ENCODE measurements at places on chromosomes 4 and X. TPM values are rescaled to one million over a fixed set of nuclear protein-coding genes. Genes with fewer than 3 reads are reported as not detected.

The ALPK1 gene
- 11.8 TPM for polyA plus RNA-seq

The GLRA2 gene
- not detected for polyA plus RNA-seq

The APELA gene
- not detected for polyA plus RNA-seq

The BEND2 gene
- polyA plus RNA-seq, result not detected

The SMARCA1 gene
- polyA plus RNA-seq, result 30.0 TPM

The STARD8 gene
- 12.4 TPM for polyA plus RNA-seq

The RBM46 gene
- polyA plus RNA-seq, result not detected

The RAB39B gene
- 0.29 TPM for polyA plus RNA-seq

DNA sequence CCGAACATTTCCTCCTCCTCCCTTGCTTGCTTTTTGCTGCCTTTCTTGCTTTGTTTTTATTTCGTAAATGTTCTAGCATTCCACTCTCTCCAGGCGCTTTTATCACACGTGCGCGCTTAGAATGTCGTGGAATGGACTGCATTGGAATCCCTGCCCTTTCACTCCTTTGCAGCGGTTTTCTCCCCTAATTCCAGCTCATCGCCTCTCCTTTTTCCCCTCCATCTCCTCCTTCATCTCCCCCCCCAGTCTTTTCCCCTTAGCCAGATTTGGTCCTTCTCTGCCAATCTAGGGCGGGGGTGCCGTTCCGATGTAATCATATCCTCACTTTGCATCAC lies 579 bp downstream of the OGT start:
- DNase-seq, result no peak

DNA sequence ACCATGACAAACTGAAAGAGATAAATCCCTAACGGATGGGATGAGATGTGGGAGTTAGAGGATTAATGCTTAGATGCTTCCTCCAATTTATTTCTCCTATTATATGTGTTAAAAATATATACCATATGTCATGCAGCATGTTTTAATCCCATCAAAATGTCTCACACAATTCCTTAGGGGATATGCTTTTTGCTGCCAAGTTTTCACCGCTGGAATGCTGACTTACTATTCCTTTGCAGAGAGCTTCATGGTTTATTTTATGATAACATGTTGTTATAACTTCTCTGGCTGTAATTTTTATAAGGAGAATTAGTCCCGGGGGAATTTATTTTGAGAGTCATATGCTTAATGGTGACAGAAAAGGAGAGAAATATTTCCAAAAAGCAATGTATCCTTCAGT lies 670.3 kb downstream of the IL1RAPL1 start:
- no peak for DNase-seq

DNA sequence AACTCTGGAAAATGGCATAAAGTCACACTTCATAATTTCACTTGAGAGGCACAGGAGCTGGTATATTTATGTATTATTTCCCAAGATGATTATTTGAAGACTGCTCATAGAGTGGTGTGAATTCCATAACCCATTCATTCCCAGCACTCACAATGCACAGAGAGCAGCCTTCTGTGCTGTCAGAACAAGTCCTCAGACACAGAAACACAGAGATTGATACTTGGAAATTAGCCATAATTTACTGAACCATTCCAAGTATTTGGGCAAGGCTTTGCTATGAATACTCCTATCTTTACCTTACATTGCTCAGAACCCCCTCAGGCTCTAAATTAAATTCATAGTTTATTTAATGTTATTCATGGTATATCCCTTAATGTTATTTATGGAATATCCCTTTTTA lies 53.6 kb downstream of the PABPC4L start:
- no peak for DNase-seq

GRCh38 chr4:111788099-111788498 lies 357.2 kb upstream of the FAM241A start:
- no peak for DNase-seq

DNA sequence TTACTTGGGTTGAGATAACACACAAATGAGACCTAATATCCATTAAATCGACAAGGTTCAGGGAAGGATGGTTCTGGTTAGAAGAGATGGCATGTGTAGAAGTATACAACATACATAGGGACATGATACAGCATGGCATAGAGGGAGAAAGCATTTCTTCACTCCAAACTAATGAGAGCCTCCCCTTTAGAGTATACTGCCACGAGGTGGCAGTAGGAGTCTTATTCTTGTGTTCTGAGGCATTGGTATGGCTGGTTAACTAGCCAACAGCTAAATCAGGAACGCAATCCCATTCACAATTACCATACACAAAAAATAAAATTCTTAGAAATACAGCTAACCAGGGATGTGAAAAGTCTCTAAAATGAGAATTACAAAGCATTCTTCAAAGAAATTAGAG lies 29.1 kb upstream of the TRO start:
- DNase-seq, result no peak

GRCh38 chr4:24212642-24213041 lies 322.8 kb upstream of the PPARGC1A start:
- no peak for DNase-seq

DNA sequence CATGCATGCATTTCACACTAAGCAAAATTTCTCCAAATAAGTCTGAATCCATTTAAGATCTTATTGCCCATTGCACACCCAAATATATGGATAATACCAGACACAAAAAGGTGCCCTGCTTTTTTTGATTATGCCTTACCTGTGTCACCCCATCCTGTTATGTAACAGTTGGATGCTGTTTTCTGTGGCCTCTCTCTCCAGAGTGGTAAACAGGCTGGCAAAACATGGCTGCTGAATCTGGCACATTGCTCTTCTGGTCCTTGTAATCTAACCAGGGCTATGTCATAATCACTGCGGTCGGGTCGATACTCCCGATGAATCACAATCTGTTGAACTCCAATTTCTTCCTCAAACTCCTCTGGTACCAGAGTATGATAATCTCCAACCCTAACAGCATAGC lies 70.1 kb downstream of the PRSS12 start:
- DNase-seq, result no peak

DNA sequence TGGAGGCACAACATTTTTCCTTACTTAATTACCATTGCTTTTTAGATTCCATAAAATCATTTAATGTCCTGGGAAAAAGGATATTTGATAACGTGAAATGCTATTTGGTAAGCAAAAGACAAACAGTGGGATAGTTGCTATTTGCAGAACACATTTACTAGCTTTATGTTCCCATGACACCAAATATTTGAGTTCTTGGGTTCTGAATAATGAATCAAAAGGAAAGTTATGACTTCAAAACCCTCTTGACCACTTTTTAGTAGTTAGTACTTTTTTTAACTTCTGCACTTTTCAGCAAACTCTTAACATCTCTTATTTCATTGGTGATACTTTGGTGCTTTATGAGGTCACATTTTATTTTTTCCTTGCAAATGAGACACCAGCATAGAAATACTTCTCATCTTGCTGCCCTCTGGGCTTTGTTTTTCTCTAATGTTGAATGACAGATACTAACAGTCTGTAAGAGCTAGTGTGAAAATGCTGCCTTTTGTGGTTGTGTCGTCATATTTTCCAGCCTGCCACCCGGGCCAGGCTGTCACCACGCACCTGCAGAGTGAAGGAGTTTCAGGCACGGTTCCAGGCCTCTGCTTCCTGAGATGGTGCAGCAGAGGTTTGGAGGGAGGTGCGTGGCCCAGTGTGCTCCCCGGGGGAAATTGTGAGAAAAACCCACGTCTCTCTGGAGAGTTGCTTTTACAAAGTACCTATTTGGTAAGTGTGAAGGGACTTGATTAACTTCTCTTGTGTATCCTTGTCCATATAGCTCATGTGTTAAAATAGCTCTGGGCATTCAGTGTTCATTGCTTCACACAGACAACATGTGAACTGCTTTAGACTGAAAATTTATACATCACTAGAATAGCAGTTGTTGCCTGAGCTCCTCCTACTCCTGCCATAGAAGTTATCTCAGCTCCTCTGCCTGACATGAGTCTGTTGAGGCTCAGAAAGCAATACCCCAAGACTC lies 34.7 kb downstream of the MSL3 start:
- DNase-seq, result no peak

GRCh38 chr4:101197350-101197749 lies 150.0 kb downstream of the PPP3CA start:
- no peak for DNase-seq

DNA sequence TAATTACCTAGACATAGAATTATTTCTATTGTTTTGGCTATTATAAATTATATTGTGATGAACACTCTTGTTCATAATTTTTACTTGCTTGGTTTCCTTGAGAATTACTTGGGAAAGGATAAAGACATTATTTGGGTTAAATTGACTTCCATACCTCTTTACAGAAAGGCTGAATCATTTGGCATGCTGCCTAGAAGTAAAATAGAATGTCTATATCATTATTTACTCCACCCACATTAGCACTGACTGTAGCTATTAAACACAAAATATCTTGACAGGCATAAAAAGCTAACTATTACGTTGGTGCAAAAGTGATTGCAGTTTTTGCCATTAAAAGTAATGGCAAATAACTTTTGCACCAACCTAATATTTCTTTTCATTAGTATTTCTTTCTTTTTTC lies 29.7 kb upstream of the ADH6 start:
- no peak for DNase-seq

GRCh38 chrX:47530049-47530448 lies 31.0 kb upstream of the ARAF start:
- DNase-seq, result no peak

GRCh38 chrX:10030570-10030969 lies 63.4 kb downstream of the CLDN34 start:
- no peak for DNase-seq
